ENCODE measurements at places on chromosomes 11 and 22.

- no peak for DNase-seq
Observed at GRCh38 chr11:41920374-41920773, 460.9 kb upstream of the LRRC4C start.

DNA sequence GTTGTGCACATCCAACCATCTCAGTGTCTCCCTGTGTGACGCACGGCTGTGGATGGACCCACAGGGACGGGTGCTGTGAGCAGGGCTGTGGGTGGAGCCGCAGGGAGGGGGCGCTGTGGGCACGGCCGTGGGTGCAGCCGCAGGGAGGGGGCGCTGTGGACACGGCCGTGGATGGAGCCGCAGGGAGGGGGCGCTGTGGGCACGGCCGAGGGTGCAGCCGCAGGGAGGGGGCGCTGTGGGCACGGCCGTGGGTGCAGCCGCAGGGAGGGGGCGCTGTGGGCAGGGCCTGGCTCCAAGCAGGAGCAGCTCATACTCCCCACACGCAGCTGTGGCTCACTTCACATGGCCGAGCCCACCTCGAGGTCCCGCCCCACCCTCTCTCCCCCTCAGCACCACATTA, 6.0 kb upstream of the MAPK11 start:
- DNase-seq: no peak

DNA sequence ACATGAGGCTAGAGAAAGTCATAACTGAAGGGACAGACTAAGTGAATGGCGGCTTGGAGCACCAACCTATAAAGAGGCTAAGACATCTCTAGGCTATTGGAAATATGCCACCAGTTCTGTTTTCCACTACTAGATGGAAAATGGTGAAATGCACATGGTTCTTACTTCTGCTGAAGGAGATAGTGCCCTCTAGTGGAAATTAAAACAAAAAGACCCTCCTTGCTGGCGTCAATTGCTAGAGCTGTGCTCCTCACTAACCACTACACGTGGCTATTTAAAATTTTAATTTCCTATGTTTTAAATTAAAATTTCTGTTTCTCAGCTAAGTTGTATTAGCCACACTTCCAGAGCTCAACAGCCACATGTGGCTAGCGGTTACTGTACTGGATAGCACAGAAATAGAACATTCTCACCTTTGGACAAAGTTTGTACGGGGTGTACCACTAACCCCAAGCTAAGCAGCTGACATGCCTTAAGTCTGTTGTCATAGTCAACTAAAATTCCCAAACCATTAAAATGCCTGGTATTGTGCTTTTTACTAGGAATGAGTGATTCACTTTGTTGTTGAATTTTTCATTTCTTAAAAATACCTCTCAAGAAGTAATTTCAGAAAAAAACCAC, 34.1 kb upstream of the CALCA start:
- DNase-seq: no peak

DNA sequence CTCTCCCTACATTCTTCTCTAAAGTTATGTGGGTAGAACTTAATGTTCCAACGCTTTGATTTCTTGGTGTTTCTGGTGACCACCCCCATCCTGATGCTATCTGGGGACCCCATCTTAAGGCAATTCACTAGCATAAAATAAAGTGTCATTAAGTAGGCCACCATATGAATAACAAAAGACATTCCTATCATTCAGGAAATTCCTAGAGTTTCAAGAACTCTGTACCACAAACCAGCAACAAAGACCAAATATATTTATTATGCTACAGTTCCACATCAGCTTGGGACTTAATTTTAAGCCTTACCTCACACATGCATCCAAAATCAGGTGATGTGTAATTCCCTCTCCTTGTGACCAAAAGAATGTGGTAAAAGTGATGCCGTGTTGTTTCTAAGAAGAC, 254.6 kb upstream of the LRRC4C start:
- no peak for DNase-seq

DNA sequence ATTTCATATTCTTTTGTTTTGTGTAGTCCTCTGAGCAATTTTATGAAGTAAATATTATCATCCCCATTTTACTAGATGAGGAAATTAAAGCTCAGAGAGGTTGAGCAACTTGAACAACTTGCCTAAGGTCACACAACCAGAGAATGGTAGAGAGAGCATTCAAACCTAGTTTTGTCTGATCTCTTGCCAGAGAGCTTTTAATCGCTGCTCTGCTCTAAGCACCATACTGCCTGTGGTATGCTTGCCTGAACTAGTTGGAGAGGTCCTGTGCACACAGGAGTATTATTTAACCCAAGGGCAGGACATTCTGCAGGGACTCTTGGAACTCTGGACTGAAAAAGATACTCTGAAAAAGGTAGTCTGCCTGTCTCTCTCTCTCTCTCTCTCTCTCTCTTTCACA, 38.5 kb downstream of the TRAF6 start:
- no peak for DNase-seq

DNA sequence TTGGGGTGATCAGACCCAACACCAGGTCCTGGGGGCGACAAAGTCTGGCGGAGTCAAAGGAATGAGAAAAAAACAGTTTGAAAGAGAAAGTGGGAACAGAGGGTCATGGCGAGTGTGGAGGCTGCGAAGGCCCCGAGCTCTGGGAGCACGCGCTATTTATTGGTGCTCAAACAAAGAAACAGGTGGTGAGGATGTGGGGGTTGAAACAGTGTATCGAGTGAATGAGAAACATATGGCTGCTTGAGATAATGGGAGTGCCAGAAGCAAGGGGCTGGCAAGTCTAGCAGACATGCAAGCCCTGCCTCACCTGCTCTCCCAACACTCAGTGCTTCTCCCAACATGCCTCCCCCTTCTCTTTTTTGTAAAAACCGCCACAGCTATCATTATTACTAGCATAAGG, 7.8 kb upstream of the DUSP18 start:
- DNase-seq: no peak

DNA sequence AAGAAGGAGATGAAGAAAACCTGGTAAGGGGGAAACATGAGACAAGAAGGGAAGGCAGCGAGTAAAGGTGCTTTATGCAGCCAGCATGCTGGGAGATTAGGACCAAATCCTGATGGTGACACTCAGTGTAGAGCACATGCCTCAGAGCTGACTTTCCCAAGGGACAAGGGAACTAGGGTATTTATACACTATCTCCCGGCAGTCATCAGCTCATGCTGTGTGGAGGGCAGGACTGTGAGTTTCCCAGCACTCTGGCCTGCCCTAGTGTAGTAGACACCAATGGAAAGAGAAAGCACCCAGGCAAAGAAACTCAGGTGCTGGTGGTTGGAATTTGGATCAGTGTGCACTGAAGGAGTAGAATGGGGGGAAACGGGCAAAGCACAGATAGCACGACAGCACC, 128.3 kb upstream of the CSNK2A3 start:
- no peak for DNase-seq

- DNase-seq: no peak
Observed at GRCh38 chr11:125955856-125956255, 10.0 kb downstream of the VSIG10L2 start.

- no peak for DNase-seq
Observed at GRCh38 chr11:114622858-114623257, 27.3 kb upstream of the NXPE4 start.

GRCh38 chr11:64726211-64726641, 3.2 kb upstream of the NRXN2 start:
- no peak for DNase-seq

- DNase-seq: no peak
Observed at GRCh38 chr11:125272821-125273220, 108.3 kb downstream of the PKNOX2 start.

DNA sequence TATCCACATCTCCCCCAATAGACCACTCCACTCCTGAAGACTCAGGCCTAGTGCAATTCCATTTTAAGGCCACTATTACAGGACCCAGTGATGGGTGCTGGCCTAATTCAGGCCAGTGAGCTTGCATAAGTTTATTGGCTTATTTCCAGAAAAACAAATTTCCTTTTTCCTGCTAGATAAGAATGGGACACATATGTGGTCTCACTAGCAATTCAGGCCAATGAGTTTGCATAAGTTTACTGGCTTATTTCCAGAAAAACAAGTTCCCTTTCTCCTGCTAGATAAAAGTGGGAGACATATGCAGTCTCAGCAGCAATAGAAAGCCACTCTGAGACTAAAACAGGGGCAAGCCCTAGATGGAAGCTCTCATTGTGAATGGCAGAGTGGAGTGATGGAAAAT, 22.4 kb downstream of the ADM start:
- DNase-seq: no peak

DNA sequence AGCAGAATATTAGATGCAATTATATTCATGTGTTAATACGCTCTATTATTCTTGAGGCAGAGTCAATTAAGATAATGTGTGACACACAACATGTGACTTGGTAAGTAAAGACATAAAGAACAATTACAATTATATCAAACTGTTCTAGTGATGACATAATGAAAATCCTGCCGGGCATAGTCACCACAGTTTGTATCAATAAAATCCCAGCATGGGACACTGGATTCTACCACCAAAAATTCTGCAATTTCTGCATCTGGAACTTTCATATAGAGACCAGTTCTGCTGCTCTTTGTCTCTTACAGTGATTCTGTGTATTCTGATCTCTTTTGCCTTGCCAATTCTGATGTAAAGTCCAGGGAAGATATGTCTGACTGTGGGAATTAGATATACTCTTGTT, 495.6 kb upstream of the LRRC4C start:
- no peak for DNase-seq

GRCh38 chr11:18669219-18669596, 29.4 kb upstream of the TMEM86A start:
- DNase-seq: no peak

GRCh38 chr11:9438611-9439010, 22.2 kb upstream of the ZNF143 start:
- no peak for DNase-seq

DNA sequence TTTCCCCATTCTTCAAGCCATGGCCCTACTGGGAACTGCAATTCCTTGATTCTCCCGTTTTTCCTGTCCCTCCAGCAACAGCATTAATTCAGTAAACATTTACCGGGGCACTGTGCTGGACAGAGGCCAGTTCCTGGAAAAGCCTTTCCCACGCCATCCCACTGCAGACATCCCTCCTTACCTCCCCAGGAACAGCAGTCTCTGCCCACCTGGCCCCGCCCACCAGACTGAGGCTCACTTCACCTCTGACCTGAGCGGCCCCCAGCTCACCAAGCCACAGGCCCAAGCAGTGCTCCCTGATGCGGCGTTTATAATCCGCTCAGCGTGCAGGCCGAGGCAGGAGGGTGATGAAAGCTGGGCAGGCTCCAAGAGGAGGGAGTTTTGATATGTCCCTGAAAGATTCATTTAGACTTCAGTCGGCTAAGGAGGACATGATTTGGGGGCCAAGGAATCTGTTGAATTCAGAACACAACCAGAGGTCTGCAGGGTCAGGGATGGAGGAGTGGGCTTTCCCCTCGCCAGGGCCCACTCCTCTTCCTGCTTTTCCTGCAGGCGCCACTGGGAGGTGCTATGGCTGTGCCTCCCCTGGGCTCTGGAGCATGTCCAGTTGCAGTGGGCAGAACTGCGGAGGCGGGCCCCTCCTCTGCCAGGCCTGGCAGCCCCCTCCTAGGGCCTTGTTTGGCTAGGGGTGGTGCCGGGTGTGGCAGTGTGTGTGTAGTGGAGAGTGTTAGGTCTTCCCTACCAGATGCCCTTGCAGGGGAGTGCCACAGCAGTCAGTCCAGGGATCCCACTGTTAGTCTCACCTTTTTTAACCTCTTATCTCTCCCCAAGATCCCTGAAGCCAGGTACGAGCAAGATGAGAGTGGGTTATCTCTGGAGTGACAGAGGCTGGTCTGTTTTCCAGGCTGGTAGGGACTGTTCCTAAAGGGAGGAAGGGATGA, 1.4 kb upstream of the TAGLN start:
- no peak for DNase-seq

- DNase-seq: no peak
Observed at GRCh38 chr11:96222102-96222501, 120.9 kb downstream of the MAML2 start.

- DNase-seq: no peak
Observed at GRCh38 chr22:19891317-19892256, 36.9 kb upstream of the GNB1L start.

DNA sequence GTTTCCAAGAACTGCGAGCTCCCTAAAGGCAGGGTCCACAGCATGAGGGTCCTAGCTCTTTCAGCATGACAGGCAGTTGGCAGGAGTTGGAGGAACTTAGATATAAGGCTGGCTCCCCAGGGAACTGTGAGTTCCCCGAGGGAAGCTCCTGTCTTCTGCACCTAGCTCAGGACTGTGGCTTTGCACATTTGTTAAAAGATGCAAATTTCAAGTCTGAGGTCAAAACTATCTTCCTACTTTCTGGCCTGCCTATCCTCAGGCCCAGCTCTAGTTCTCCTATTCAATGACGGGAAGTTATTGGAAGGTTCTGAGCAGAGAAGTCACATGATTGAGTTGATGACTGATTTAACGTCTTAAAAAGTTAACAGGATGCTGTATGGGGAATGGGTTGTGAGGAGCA, 11.7 kb upstream of the UCP3 start:
- no peak for DNase-seq

- DNase-seq: no peak
Observed at GRCh38 chr11:80559942-80560341, 1119.1 kb upstream of the TENM4 start.

DNA sequence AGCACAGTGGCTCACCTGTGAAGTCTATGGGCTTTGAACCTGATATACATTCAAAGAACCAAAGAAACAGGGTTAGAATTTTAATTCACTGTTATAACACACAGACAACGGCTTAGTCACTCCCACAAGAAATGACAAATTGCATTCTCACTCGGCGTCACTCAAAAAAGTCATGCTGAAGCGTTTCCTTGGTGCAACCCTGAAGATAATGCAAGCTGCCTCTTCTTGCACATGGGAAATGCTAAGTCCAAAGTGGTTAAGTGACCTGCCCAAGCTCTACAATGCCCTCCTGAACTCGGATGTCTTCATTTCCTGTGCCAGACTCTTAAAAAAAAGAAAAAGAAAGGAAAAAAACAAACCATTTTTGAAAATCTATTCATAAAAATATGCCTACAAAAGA, 10.0 kb downstream of the LGR4 start:
- DNase-seq: no peak

- no peak for DNase-seq
Observed at GRCh38 chr11:59923813-59924212, 14.4 kb upstream of the OOSP1 start.

DNA sequence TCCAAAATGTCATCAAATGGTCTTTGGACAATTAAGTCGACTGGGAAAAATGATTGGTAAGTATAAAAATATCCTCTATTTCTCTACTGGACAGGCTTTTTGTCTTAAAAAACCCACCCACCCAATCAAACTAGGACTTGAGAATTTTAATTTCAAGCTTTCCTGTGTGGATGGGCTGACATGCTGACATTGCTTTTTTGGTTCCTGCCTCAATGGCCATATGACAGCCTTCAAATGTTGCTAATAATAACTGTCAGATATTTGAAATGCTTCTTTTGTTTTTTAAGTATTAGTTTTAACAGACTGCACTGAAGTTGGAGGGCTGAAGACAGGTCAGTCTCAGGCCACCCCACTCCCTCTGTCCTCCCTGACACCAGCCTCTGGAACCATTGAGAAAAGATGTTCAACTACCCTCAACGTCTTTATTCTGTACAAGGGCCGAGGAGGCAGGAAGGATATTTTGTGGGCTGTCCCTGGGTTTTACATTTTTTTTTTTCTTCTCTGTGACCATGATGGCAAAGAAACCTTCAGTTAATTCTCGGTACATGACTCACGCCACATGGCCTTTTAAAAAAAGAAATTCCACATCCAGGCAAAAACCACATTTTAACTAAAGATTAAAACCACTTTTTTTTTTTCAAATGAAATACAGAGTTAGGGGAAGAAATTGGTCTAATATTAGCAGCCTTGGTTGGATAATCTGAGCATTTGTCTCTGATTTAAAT, 130.4 kb downstream of the SLC1A2 start:
- DNase-seq: no peak

All from tibial nerve (tissue), 4 donors.